Fibroblast of skin of back (primary cell): ENCODE measurements at places on chromosomes 6 and 20.

DNA sequence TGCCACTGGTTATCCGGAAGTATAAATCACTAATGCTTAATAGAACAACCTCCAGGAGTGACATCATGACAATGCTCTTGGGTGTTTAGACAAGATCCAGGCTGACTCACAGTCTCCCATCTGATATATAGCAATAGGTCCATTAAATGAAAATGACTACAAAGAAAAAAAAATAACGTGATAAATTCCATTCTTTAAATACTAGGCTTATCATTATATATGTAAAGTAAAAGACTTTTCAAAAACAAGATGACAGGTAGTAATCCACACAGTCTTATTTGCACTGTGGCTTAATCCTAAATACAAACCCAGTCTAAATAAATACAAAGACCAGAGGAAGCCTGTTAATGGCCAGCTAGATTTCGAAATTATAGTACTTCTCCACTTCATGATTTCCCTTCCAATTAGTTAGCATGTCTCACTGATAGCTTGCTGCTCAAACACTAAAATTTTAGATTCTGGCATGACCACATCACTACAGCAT lies 149.1 kb upstream of the BEND3 start:
- peak; percentile 60 for DNase-seq

DNA sequence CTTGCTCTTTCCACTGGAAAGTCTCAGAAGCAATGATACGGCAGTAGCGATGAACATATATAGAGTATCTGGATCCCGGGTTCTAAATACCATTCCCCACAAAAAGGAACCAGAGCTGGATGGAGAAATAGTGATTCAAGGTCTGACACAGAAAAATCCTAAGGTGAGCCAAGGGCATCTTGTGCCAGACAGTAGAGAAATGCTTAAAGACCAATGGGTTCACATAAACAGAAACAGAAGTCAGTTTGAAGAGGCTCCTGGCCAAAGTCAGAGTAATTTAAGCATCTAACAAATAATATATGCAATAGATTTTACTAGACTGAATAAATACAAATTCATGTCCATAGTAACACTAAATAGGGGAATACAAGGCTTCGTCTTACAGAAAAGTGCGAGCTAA lies 54.7 kb downstream of the RGS17 start:
- DNase-seq = no peak

DNA sequence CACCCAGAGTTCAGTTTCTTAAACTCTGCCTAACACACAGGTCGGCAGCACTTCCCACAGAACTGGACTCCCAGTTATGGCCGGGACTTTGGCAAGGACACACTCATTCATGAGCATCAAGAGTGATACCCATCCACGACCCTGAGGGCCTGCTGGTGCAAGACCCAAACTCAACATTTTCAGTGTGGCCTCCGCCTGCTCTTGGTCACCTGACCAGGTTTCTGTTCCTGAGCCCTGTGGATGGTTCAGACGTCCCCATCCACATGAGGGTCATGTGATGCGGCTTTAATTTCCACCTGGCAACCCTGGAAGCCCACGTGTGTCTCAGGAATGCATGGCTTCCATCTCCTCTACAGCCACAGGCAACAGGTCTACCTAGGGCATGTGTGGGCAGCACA lies 245.3 kb downstream of the DLL1 start:
- DNase-seq = no peak

GRCh38 chr6:123745895-123746294 lies 57.8 kb upstream of the NKAIN2 start:
- DNase-seq = peak; percentile 54

DNA sequence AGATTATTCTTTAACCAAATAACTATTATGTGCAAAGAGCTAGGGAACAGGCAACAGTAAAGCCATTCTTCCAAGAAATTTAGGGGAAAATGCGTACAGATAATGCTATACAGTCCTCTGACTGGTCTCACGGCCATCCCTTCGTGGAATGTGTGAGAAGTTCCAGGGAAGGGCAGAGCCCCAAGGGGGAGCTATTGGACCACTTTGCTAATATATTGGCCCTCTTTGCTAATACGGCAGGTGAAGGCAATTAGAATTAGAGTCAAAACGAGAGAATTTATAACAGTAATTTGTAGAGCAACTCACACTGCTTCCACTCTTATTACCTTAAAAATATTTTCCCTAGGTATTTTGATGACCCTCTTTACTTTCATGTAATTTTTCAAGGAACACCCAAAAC lies 140.4 kb downstream of the IMPG1 start:
- peak; percentile 38 for DNase-seq

DNA sequence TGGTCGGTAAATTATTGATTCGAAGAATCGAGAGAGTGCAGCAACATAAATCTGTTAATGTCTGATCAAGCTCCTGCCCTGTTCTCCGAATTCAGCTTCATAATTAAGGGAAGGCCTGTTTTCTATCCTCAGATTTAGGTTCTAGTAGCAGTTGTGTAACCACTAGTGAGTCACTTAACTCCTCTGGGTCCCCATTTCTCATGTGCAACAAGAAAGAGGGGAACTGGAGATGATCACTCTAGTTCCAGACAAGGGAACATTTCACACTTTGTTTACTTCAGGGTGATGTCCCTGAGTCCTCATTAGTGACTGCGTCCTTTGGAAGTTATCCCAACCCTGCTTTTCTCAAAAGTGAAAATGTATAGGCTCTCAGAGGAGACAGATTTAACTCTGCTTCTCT lies 68.1 kb upstream of the RNF146 start:
- DNase-seq = no peak

DNA sequence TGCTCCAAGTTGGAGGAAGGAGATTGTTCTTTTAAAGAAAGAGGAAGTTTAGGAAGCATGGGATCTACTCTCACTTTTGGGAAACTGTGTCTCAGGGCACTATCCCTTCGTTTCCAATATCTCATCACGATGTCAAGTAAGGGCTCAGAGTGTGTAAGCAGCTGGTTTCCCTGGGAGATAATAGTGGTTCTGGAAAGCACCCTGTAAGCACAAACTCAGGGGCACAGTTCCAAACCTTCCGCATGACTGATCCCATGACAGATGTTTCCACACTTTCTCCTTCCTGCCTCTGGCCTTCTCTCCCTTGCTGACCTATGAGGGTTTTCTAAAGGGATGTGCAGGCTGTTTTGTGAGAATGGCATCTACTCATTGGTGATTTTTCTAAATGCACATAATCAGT lies 33.9 kb downstream of the ADTRP start:
- DNase-seq = no peak

- DNase-seq = no peak
Measured at GRCh38 chr6:81743649-81744048, 8.8 kb downstream of the TENT5A start.

- DNase-seq = no peak
Measured at GRCh38 chr20:3553663-3554062, 82.8 kb downstream of the ATRN start.

- DNase-seq = no peak
Measured at GRCh38 chr6:169241688-169242350, 11.8 kb downstream of the THBS2 start.

DNA sequence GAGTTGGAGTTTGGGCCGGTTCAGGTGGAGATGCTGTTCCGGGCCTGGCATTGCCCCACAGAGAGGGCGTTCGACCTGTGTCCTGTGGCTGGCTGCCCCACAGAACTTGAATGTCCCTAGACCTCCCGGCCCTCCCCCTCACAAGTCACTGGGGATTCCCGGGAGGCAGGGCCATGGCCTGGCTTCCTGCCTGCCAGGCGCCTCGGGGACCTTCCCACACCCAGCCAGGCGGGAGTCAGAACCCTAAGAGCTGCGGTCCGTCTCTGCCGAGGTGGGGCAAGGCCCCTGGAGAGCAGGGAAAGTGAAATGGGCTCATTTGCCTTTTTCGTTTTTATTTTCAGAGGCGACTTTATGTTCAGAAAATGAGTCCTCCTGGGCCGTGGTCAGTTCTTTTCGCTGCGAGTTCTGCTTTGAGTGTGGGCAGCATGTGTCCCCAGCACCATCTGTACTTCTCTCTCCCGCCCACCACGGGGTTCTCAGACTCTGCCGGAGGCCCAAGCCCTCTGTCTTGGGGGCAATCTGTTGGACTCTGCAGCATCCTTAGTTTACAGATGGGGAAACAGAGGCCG lies 8.5 kb downstream of the RBM38 start:
- peak; percentile 8 for DNase-seq

GRCh38 chr6:34230653-34231371 lies 5.9 kb upstream of the HMGA1 start:
- DNase-seq = no peak

GRCh38 chr6:157258878-157259277 lies 64.4 kb downstream of the TMEM242 start:
- DNase-seq = no peak

DNA sequence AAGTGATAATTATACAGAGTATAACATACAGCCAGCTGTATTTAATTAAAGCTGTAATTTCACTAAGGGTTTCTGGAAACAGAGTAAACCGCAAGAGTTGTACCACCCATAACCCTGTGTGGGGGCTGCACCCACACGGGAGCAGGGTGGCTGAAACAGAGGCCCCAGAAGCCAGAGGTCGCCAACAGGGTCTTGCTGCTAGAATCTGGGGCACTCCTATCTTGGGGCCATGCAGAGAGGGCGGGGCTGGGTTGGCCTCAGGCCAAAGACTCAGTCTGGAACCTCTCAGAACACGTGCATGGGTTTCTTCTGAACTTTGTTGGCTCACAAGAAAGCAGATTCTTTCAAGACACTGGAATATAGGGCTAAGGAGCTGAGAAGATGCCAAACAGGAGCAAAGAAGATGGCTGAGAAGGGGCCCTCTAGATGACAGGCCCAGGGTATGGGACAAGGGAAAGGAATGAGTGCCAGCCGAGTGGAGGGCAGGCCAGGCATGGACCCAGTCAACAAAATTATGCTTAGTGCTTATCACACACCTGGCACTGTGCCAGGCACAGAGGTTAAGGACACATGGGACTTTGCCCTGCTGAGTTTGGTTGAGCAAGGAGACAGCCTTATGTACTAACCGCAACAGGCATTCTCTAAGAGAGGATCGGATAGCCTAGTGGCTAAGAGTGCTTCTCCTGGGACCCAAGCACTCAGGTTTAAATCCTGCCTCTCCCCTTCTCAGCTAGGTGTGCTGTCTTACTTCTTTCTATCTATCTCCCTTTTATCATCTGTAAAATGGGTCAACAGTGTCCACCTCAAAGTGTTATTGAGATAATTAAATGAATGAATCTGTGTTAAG lies 96.6 kb upstream of the FOXP4 start:
- DNase-seq = no peak

- peak; percentile 4 for DNase-seq
Measured at GRCh38 chr6:78832091-78832808, 35.1 kb upstream of the IRAK1BP1 start.

- peak; percentile 93 for DNase-seq
Measured at GRCh38 chr6:113994934-113995342, 24.0 kb upstream of the HDAC2 start.

- no peak for DNase-seq
Measured at GRCh38 chr20:62163485-62163865, 19.4 kb upstream of the MTG2 start.

GRCh38 chr6:99545442-99545841 lies 23.0 kb downstream of the CCNC start:
- no peak for DNase-seq

GRCh38 chr6:45420909-45421708 lies 43.4 kb upstream of the SUPT3H start:
- DNase-seq = no peak

DNA sequence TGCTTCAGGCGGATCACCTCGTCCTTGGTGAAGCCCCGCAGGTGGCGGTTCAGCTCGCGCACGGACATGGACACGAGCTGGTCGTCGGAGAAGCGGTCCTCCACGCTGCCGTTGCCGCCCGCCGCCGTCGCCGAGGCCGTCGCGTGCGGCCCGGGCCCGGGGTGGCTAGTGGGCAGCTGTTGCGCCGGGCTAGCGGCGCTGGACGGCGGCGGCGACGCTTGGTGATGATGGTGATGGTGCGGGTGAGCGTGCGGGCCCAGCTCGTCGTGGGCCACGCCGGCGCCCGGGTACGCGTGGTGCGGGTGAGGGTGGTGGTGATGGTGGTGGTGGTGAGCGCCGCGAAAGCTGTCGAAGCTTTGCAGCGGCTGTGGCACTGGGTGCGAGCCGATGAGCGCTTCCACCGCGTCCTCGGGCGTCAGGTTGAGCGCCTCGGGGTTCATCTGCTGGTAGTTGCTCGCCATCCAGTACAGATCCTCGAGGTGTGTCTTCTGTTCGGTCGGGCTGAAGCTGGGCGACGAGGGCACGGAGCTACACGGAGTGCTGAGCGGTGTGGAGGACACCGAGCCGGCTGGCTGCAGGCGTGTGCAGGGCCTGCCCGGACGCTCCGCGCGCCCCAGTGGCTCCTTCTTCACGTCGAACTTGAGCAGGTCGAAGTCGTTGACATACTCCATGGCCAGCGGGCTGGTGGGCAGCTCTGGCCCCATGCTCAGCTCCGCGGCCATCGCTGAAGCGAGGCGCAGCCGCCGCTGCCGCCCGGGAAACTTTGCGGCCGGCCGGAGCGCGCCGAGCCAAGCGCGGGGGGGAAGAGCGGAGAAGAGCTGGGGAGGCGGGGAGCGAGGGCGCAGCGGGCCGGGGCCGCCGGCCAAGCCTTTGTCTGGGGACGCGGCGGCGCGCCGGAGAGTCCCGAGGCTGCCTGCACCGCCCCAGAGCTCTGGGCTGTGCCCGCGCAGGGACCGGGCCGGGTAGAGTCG lies 622 bp downstream of the MAFB start:
- no peak for DNase-seq

GRCh38 chr6:108174371-108175175 lies 8.8 kb downstream of the NR2E1 start:
- peak; percentile 55 for DNase-seq

DNA sequence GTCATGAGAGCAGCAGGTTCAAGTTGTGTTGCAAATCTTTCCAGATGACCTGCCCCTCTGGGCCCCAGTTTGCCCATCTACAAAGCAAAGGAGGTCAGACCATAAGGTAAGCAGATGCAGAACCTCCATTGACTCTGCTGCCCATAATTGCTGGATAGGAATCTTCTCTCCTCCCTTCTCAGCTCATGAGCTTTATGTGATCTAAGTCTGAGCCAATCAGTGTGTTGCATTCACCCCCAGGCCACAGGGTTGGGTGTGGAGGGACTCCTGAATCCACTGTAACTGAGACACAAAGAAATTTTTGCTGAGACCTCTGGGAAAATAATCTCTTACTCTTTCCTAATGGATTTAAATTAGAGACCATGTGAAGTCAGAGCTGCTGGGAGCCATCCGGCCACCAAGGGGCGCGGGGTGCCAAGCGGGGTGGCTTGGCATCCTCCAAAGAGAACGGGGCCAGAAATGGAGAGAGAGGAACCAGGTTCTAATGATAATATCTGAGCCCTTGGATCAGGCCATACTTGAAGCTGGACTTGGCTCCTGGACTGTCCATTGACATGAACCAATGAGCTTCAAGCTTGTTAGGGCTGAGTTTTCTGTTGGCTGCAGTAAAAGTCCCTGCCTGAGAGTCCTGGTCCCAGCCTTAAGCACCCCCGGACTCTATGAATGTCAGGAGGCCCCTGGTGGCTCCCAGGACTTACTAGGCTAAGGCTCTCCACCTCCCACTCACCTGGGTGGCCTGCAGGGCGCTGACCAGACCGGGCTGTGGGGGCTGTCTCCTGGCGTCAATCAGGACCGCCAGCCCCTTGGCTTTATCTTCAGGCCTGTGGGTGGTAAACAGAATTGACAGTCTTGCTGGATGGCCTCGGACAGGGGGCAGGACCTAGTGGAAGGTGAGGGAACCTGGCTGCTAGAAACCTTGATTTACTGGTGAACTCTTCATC lies 32.8 kb downstream of the KIAA1755 start:
- DNase-seq = no peak

- no peak for DNase-seq
Measured at GRCh38 chr20:62362991-62363919, 3.9 kb downstream of the LAMA5 start.
